ENCODE measurements at places on chromosomes 5 and 9. TPM values are rescaled to one million over a fixed set of nuclear protein-coding genes. Genes with fewer than 3 reads are reported as not detected.

The FYB1 gene
- total RNA-seq, result not detected

The IQGAP2 gene
- 1.6 TPM for total RNA-seq

The PRRT1B gene
- total RNA-seq, result not detected

The MYMK gene
- total RNA-seq, result not detected

The IFNA21 gene
- not detected for total RNA-seq

The RNF183 gene
- total RNA-seq, result not detected

The ZNF618 gene
- total RNA-seq, result 6.7 TPM

The EMB gene
- 0.11 TPM for total RNA-seq

The ACOT12 gene
- not detected for total RNA-seq

The CYSRT1 gene
- total RNA-seq, result 0.22 TPM

The FRMD3 gene
- total RNA-seq, result 3.7 TPM

The VCP gene
- 593 TPM for total RNA-seq

The FBP1 gene
- total RNA-seq, result 0.33 TPM

The ANKRD55 gene
- total RNA-seq, result 3.0 TPM

The SEMA5A gene
- total RNA-seq, result 0.43 TPM

The SPINK7 gene
- total RNA-seq, result not detected

The PKD2L2 gene
- not detected for total RNA-seq

The GPR151 gene
- total RNA-seq, result not detected

The INSL4 gene
- not detected for total RNA-seq

The PCDHGA11 gene
- 6.7 TPM for total RNA-seq

The ECPAS gene
- total RNA-seq, result 103 TPM

The PCDHGA1 gene
- total RNA-seq, result 0.43 TPM

The CARD6 gene
- total RNA-seq, result 50.4 TPM

The F2R gene
- total RNA-seq, result 75.3 TPM

The F12 gene
- total RNA-seq, result 0.77 TPM

The SHISAL2B gene
- total RNA-seq, result not detected

The PCDHA9 gene
- total RNA-seq, result 0.09 TPM

The IL3 gene
- total RNA-seq, result not detected

The LECT2 gene
- not detected for total RNA-seq

The PCAT7 gene
- not detected for total RNA-seq

The SAXO1 gene
- total RNA-seq, result not detected

The SLC6A18 gene
- not detected for total RNA-seq

The STPG3 gene
- not detected for total RNA-seq

The PLEKHG4B gene
- total RNA-seq, result 0.11 TPM

The GPR150 gene
- under 0.01 TPM for total RNA-seq

The ARHGEF28 gene
- 52.0 TPM for total RNA-seq

The CLINT1 gene
- total RNA-seq, result 90.5 TPM

The SOHLH1 gene
- total RNA-seq, result not detected

The MRPL50 gene
- 19.3 TPM for total RNA-seq

The IL4 gene
- not detected for total RNA-seq

The SLC34A1 gene
- not detected for total RNA-seq

The ZBTB26 gene
- total RNA-seq, result 2.9 TPM

The PELO gene
- total RNA-seq, result 15.8 TPM

The LCP2 gene
- total RNA-seq, result not detected

The MARCOL gene
- not detected for total RNA-seq

The ENTPD8 gene
- 0.33 TPM for total RNA-seq

The GDA gene
- total RNA-seq, result not detected

The ADAMTSL1 gene
- total RNA-seq, result 3.9 TPM

The GHR gene
- 5.1 TPM for total RNA-seq

The CCL28 gene
- 2.4 TPM for total RNA-seq

The SMIM33 gene
- total RNA-seq, result not detected
